ENCODE measurements at places on chromosomes 7 and 10.

- no peak for DNase-seq
Observed at GRCh38 chr10:78575400-78575799, 493.4 kb upstream of the ZMIZ1 start.

- no peak for DNase-seq
Observed at GRCh38 chr10:124106241-124106879, 13.0 kb upstream of the CHST15 start.

DNA sequence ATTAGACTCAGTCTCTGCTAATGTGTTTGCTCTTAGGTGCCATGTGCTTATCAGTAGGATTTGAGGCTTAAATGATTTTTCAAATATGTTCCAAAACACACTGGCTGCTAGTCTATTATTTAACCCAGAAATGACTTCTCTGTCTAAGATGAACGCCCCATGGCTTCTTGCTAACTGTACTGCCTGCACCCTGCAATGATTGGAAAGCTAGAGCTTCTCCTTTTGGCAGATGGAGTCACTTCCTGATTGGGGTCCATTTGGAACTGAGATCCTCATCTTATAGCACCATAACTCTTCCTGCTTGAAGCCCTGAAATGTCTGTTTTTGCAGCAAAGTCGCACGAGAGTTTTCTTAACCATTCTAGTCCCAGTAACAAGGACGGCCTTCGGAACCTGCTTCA is 186.5 kb upstream of the ADO start:
- no peak for DNase-seq

DNA sequence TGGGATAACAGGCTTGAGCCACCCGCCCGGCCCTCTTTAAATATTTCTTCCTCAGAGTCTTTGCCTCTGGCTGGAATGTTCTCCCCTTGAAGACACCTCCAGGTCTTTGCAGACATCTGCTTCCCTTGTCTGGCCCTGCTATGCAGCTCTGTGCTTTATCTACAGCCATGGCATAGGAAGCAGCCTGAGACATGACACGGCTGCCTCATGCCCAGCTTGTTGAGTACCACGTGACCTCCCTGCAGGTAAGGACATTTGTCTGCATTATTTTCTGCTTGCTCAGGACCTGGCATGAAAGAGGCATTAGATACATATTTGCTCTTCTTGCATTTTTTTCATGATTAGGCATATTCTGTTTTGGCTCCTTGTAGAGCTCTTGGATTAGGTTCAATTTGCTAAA is 113.8 kb upstream of the KLF6 start:
- no peak for DNase-seq

- DNase-seq = no peak
Observed at GRCh38 chr7:34104992-34105391, 199.7 kb downstream of the BMPER start.
